ENCODE measurements at places on chromosomes 4 and X.

DNA sequence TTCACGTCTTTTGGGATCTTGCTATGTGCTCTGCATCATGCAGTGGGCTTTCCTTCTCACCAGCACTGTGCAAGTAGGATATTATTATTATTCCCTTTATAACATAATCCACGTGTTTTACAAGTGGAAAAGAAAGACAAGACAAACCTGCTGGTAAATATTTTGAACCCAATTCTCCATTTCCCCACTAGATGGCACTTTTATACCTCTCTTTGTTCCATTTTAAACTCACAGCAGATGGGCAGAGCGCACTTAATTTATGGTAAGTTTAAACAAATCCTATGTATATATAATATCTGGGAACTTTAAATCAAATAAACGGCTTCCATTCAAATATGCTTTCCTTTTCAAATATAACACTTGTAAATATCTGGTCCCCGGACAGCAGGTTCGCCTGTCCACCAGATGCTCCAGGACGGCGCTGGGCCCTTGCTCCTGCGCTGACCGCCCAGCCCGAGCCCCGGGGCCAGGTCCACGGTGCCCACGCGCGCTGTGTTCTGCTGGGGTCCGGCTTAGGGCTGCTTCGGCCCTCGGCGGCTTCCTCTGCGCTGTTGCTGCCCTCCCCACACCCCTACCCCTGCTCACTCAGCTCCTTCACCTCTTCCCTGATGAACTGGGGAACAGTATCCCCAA, 31.1 kb downstream of the F11 start:
- no peak for DNase-seq

- no peak for DNase-seq
These were observed 190.3 kb upstream of the GATB start for GRCh38 chr4:151950993-151951670.

DNA sequence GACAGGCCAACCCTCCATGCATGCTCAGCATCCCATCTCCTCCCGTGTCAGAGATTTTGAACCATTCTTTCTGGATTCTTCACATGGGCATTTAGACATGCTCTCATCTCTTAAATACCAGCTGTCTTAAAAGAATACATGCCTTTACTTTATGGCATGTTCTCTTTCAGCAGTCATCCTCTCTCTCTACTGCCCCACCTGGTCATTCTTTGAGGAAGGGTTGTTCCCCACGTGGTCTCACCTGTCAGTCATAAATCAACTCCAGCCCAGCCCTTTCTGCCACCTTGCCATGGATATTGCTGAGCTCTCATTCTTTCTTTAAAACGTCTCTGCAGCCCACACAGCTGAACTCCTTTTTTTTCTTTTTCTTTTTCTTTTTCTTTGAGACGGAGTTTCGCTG, 111.3 kb downstream of the ARHGAP10 start:
- no peak for DNase-seq

DNA sequence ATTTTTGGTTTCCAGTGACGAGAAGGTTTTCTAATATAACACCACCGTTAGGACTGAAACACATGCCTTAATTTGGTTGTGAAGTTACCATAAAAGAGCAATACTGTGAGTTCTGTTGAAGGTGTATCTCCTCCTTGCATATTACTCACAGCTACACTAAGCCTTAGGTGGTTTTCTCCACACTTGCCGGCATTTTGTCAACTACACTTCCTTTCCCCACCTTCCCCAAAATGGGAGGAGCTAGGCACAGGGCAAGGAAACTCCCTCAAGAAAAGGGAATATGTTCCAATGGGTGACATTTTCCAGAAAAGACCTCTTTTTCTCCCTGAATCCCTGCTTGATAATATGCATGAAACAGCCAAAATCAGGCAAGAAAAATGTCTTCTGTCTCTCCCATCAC, 44.8 kb downstream of the RELL1 start:
- DNase-seq, result no peak

DNA sequence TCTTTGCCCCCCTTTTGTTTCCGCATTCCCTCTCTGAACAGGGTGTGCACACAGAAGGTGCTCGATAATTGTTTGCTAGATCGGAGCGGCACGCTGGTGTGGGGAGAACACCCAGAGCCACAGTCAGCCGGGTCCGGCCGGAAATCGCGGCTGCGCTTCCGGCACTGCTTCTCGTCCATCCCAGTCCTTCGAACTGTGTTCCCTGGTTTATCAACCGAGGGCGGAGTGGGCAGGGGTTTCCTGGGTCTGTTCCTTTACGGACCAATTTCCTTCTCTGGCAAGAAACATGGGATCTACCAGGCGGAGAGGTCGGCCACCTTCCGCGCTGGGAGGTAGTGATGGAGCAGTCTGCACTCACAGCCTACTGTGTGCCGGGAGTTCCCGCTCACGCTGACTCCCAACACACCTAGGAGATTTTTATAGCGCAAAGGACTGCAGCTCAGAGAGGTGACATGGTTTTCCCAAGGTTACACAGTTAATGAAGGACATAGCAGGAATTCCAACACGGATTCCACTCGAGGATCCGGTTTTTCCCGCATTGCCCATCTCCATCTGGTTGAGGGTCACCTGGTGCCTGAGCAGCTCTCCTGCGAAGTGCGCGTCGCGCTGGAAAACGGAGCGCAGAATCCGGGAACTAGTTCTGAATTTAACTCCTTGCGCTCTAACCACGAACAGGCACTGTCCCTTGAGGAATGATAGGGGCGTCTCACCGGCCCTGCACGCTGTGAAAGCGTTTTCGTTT, 6.8 kb downstream of the MSX1 start:
- DNase-seq, result no peak

DNA sequence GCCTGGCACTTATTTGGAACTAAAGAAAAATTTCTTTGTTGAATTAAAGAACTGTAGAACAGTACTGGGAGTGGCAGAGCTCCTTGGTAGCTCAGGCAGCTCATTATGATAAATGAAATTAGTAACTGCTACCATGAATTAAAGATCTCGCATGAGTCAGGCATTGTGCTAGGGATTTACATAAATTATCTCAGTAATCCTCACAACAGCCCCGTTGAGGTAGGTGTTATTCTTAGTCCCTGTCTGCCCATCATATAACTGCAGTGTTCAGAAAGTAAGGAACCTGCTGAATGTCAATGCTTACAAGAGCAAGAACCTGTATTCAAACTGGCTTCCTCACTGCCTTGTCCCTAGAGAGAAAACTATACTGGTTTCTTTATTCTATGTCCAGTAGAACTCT, 108.3 kb downstream of the NLGN4X start:
- no peak for DNase-seq

DNA sequence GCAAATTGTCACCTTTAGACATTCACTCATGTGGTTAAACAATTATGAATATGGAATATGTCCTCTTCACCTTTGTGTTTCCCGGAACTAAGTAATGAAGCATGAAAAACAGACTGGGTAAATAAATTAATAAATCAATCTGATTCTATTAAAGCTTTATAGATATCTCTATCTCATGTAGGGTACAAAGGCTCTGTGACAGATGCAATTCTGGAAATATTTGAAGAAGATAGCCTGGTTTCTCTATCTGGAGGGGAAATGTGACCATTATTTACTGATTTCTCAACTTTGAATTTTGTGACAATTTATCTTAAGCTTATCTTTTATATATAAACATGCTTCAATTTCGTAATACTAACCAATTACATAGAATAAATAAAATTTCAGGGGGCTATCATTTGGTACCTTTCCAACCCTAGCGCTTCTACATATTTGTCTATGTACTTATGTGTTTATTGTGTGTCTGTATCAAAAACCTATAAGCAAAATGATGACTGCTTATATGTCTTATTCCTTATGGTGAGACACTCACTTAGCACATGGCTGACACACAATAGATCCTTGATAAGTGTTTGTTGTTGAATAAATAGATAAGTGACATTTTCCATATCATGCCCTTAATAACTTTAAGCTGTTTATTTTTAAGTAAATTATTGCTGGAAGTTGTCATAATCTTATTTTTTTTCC, 9.9 kb downstream of the CTSO start:
- DNase-seq, result no peak

DNA sequence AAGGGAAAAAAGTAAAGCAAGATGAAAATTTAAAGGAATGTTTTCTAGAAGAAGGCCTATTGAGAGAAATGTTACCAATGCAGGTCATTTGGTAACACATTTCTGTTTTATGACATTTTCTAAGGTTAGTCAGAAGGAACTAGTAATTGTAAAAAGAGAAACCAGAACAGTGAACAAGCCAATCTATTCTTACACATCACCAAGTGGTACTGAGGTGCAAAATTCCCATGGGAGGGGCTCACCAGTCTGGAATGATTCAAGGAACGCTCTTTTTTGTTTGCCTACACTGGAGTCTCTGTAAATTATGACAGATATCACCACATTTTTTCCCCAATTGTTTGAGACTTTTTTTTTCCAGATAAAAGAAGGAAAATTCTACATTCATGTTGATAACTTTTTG, 404.7 kb upstream of the CNKSR2 start:
- DNase-seq, result no peak

GRCh38 chr4:26162101-26162500, 158.7 kb upstream of the RBPJ start:
- DNase-seq, result no peak

- DNase-seq, result no peak
These were observed 632 bp downstream of the CCSER1 start for GRCh38 chr4:90127706-90128345.

- no peak for DNase-seq
These were observed 43.9 kb downstream of the CLNK start for GRCh38 chr4:10640561-10641201.

- no peak for DNase-seq
These were observed 1065.0 kb downstream of the NLGN4X start for GRCh38 chrX:5163663-5164062.

GRCh38 chr4:187668526-187669082, 327.0 kb upstream of the ZFP42 start:
- DNase-seq, result no peak

- no peak for DNase-seq
These were observed 798.1 kb downstream of the PDHA2 start for GRCh38 chr4:96637971-96638412.

DNA sequence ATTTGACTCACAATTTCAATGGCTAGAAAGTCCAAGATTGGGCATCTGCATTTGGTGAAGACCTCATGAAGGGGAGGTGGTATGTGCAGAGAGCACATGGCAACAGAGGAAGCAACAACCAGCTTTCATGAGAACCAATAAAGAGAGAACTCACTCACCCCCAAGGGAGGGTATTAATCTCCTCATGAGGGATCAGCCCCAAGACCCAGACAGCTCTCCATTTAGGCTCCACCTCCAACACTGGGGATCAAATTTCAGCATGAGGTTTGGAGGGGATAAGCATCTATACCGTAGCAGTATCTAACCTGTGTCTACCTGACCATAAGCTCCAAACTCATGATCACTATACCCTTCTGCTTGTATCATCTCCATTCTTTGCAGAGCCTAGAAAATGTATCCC, 9.3 kb upstream of the TBC1D19 start:
- DNase-seq, result no peak

GRCh38 chrX:39144956-39145355, 343.7 kb downstream of the MID1IP1 start:
- no peak for DNase-seq

- DNase-seq, result no peak
These were observed 112.0 kb upstream of the TTC29 start for GRCh38 chr4:147057611-147058190.

- no peak for DNase-seq
These were observed 35.6 kb upstream of the DCAF8L1 start for GRCh38 chrX:28016823-28017222.

DNA sequence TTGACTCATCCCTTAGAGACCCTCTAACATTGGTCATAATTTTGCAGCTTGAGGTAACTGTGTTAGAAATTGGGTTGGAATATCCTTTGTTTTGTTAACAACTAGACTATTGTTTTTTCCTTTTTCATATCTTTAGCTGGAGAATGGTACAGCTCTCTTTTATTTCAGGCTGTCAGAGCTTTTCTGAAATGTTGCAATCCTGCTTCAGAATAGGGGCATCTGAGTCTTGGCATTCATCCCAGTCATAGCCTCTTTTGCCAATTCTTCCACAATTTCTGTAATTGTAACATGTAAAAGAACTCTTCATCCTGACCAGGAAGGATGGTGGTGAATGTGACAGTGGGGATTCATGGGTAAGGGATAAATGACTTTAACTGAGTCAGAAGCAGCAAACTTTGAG, 128.7 kb downstream of the FHIP1A start:
- DNase-seq, result no peak

DNA sequence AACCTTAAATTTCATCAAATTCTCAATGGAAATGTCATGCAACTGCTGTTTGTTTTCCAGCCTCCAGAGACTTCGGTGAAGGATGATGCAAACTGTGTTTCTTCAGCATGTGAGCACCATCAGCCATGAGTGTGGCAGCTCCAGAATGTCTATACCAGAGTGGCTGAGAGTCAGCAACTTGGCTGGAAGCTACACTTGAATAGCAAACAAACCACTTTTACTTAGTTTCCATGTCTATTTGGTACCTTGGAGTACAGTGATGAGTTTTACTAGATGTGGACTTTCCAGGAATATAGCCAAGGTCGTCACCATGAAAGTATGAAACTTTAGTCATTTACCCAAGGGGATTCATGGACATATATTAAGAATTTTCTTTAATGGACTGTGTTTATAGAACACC, 4.3 kb upstream of the IL21 start:
- no peak for DNase-seq

Measured in effector memory CD4-positive, alpha-beta T cell (primary cell).